ENCODE measurements at places on chromosomes 1 and 21. TPM values are rescaled to one million over a fixed set of nuclear protein-coding genes. Genes with fewer than 3 reads are reported as not detected.

GPR52 gene
- total RNA-seq, result not detected

TLCD4 gene
- 0.27 TPM for total RNA-seq

ELAVL4 gene
- not detected for total RNA-seq

ATP1A2 gene
- total RNA-seq, result 0.11 TPM

DNA sequence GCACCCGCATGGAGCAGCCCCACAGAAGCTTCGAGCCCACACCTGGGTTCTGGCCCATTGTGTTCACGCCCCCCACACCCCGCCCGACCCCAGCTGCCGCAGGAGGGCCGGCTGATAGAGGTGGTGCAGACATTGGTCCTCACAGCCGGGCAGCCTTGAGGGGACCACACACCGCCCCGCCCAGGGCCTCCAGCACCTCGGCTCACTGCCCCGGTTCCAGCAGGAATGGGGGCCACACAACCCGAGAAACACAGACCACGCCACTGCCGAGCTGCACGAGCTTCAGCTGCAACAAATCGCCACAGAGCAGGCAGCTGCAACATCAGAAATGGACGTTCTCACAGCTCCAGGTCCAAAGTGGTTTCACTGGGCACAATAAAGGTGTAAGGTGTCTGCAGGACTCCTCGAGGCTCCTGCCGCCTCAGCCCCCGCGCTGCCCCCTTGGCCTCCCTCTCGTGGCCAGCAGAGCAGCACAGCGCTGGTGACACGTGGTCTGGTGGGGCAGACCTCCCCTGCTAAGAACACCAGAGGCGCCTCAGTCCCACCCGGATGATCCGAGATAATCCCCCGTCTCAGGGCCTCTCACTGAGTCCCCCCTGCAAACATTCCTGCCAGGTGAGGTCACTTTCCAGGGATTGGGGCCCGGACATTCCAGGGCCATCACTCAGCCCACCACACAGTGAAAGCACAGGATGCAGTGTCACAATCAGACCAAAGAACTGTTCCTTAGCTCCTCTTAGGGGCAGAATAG lies 62.3 kb upstream of the ADARB1 start:
- H3K36me3 ChIP-seq, result peaks cover 8% of the 10 kb centered on the region
- peaks cover 9% of the 10 kb centered on the region for H3K4me1 ChIP-seq
- no peak overlapping the region for H3K27ac ChIP-seq
- H3K4me3 ChIP-seq, result no peak overlapping the region
- H3K27me3 ChIP-seq, result peaks cover 24% of the 10 kb centered on the region

DNA sequence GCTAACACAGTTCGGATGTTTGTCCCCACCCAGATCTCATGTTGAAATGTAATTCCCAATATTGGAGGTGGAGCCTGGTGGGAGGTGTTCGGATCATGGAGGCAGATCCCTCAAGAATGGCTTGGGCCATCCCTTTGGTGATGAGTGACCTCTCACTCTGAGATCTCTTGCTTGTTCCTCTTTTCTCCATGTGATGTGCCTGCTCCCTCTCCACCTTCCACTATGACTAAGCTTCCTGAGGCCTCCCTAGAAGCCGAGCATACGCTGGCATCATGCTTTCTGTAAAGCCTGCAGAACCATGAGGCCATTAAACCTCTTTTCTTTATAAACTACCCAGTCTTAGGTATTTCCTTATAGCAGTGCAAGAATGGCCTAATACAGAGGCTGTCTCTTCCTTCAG lies 8.1 kb upstream of the PLA2G5 start:
- H3K27me3 ChIP-seq, result peaks cover 2% of the 10 kb centered on the region
- H3K4me3 ChIP-seq, result no peak overlapping the region
- no peak overlapping the region for H3K27ac ChIP-seq
- peaks cover 36% of the 10 kb centered on the region for H3K4me1 ChIP-seq

DNA sequence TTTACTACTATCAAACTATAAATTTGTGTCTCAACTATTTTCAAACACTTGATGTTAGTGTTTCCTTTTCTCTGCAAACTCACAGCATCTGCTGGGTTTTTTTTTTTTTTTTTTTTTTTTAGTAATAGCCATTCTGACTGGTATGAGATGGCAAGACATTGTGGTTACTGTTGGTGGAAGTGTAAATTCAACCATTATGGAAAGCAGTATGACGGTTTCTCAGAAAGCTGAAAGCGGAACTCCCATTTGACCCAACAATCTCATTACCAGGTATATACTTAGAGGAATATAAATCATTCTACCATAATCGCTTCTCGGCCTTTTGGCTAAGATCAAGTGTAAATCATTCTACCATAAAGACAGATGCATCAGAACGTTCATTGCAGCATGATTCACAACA lies 608.3 kb upstream of the ZP4 start:
- peaks cover 10% of the 10 kb centered on the region for H3K36me3 ChIP-seq
- no peak overlapping the region for H3K4me3 ChIP-seq
- peaks cover 18% of the 10 kb centered on the region for H3K4me1 ChIP-seq
- H3K27me3 ChIP-seq, result no peaks in the 10 kb centered on the region
- DNase-seq, result no peak
- no peak overlapping the region for H3K27ac ChIP-seq

DNA sequence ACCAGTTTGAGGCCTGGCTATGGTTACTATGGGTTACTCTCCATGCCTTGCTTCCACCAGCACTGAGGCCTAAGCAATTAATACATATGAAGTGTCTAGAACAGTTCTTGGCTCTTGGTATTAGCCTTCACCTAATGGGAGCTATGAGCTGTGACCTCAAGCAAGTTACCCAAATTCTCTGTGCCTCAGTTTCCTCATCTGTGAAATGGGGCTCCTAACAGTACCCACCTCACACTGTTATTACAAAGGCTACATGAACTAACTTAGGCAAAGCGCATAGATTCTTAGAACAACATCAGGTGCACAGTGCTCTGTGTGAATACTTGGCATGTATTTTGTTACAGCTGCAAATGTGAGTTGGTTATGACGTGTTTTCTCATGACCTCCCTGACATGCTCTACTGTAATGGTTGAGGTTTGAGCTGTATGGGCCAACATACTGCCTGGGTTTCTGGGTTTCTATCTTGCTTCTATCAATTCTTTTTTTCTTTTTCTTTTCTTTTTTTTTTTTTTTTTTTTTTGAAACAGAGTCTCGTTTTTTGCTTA lies 26.5 kb downstream of the CDCP2 start:
- no peaks in the 10 kb centered on the region for H3K36me3 ChIP-seq
- no peak for DNase-seq
- H3K4me1 ChIP-seq, result peaks cover under 1% of the 10 kb centered on the region

GRCh38 chr1:228849011-228849541 lies 113.8 kb downstream of the RHOU start:
- no peaks in the 10 kb centered on the region for H3K4me1 ChIP-seq
- H3K4me3 ChIP-seq, result no peak overlapping the region
- no peak overlapping the region for H3K27ac ChIP-seq
- no peaks in the 10 kb centered on the region for H3K36me3 ChIP-seq
- no peak for DNase-seq

DNA sequence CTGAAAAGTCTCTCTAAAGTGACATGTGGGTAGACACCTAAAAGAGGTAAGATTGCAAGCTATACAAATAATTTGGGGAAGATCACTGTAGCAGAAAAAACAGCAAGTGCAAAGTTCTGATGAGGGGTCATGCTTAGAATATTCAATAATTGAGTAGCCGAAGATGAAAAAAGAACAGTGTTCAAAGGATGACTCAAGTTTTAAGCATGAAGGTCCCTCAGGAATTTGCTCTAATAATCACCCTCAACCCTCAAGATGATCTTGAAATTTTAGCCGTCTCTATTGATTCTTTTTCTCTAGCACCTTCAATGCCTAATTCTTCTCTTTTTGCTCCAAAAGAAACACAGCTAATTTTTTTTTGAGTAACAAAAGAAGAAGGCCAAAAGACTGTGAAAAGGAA lies 190.6 kb upstream of the ZNHIT6 start:
- H3K27me3 ChIP-seq, result no peaks in the 10 kb centered on the region
- H3K36me3 ChIP-seq, result no peaks in the 10 kb centered on the region
- DNase-seq, result no peak
- H3K4me1 ChIP-seq, result peaks cover 11% of the 10 kb centered on the region
- no peak overlapping the region for H3K4me3 ChIP-seq

GRCh38 chr1:102853701-102854187 lies 254.6 kb downstream of the COL11A1 start:
- no peaks in the 10 kb centered on the region for H3K27me3 ChIP-seq
- no peak for DNase-seq
- H3K36me3 ChIP-seq, result peaks cover 40% of the 10 kb centered on the region
- H3K4me1 ChIP-seq, result peaks cover 58% of the 10 kb centered on the region

DNA sequence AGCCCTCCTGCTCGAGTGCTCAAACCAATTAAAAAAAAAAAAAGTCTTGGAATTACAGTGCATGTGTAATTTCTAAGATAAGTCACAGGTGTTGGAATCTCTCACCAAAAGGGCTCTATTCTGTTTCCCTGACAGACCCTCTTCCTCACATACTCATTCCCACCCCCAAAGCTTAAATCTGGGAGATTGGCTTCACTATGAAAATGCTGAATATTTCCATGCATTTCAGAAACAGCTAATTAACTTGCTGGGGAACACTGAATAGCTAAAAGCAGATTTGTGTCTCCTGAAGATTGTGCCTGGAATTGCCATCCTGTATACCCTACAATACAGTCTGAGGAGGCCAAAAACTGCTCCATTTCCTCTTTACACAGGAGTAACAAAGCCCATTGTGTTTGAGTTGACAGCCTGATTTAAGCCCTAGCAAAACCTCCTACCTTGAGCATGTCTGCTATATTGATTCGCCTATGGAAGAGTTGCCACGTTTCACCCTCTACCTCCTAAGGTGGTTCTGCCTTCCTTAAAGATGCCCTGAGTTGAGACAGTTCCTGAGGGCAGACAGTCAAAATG lies 1.4 kb upstream of the PIK3R3 start:
- H3K4me1 ChIP-seq, result peaks cover 67% of the 10 kb centered on the region
- peaks cover 5% of the 10 kb centered on the region for H3K27me3 ChIP-seq
- peak overlapping the region; percentile 96 for H3K4me3 ChIP-seq
- no peak for DNase-seq
- no peaks in the 10 kb centered on the region for H3K36me3 ChIP-seq

DNA sequence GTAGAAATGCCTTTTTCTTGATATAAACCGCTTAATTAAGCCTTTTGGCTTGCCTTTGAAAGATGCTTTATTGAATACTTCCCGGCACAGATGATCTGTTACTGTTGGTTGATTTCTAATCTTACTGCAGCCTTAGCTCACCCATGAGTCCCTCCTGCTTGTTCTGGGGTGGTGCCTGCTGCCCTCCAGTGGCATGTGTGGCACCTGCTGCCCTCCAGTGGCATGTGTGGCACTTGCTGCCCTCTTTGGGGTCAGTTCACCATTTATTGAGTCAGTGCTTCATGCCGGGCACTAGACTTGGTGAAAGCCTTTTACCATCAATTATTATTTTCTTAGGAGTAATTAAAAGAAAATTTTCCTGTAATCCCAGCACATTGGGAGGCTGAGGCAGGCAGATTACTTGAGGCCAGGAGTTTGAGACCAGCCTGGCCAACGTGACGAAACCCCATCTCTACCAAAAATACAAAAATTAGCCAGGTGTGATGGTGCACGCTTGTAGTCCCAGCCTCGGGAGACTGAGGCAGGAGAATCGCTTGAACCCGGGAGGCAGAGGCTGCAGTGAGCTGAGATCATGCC lies 54.3 kb downstream of the ADARB1 start:
- peak; percentile 71 for DNase-seq
- H3K27me3 ChIP-seq, result peaks cover 4% of the 10 kb centered on the region
- no peaks in the 10 kb centered on the region for H3K36me3 ChIP-seq

Measured in HFFc6 (cell line).